ENCODE measurements at places on chromosomes 1 and 21.
A peak's percentile ranks its signal among the peaks of the same experiment; 100 is the strongest.

GRCh38 chr21:41931041-41931451, 22.8 kb downstream of the C2CD2 start:
- DNase-seq = no peak

GRCh38 chr1:201072149-201072548, 40.1 kb downstream of the CACNA1S start:
- DNase-seq = no peak

GRCh38 chr1:19635646-19636045, 8.5 kb upstream of the NBL1 start:
- DNase-seq = no peak

DNA sequence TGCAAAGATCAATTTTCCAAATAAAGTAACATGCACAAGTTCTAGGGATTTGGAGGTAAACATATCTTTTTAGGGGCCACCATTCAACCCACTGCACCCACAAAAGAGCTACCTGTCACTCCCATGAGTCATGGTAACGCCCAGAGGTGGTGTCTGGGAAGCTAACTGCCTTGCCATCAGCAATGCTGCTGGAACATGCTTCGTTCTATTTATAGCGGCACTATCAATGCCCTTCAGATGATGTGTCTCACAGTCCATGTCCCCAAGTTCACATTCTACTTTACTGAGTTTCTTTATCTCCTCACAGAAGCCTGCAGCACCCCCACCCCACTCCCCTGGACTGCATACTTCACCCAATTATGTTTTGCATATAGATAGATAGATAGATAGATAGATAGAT, 95.4 kb downstream of the LPAR3 start:
- DNase-seq = no peak

- DNase-seq = no peak
Measured at GRCh38 chr1:38615680-38616079, 243.9 kb downstream of the RRAGC start.

- DNase-seq = no peak
Measured at GRCh38 chr1:170175041-170175440, 29.3 kb downstream of the NTMT2 start.

DNA sequence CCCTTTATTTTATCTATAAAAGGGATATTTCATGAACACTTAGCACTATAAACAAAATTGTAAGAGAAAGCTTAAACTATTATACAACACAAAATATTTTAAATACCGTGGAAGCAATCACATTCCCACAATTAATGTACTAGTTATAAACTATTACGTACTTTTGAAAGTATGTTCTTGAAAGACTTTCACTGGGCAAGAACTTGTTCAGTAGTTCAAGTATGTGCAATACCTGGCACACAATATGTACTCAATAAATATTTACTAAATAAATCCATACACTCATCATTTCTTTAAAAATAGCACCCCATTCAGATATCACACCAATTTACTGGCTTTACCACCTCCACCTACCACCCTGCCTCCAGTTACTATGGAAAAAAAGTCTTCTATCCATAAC, 12.6 kb upstream of the FMO2 start:
- DNase-seq = no peak

GRCh38 chr1:162222730-162223129, 153.2 kb downstream of the NOS1AP start:
- no peak for DNase-seq

GRCh38 chr1:44270686-44271628, 57.7 kb downstream of the DMAP1 start:
- peak; percentile 46 for DNase-seq

- DNase-seq = peak; percentile 45
Measured at GRCh38 chr1:111992476-111992875, 3.0 kb upstream of the KCND3 start.

DNA sequence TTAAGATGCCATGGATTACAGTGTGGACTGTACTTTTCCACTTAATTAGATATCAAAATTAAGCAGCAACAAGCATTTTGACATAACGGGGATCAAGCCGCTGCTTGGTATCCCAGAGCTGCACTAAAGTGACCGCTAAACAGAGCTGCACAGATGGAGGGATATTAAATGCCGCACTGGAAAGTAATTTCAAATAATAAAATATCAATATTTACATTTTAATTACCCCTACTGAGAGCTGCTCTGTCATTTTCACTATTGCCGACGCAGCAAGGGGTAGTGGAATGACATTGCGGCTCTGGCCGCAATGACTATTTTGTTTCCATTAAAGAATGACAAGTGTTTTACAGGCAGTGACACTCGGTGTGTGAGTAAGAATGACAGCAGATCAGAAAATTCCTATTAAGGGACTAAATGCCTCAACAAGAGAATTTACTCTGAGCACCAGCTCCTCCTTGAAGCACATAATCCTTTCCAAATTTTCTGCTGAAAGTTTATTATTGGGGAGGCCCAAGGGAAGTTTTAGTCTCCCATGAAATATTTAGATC, 109.1 kb upstream of the USH2A start:
- no peak for DNase-seq

DNA sequence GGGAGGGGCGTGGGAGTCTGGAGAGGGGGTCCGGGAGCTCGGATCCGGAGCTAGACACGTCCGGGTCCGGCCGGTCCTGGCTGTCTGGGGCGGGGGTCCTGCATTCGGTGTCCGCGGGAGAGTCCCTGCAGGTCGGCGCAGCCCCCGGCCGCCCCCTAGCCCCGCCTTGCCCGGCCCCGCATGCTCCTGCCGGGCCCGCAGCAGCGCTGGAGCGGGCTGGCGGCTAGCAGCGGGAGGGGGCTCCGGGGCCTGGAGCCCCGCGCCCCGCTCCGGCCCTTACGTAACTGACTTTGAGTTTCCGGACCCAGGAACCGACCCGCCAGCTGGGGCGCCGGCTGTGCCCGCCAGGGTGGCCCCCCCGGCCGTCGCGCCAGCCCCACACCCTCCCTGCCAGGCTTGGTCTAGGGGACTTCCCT, 26.9 kb upstream of the EPB41 start:
- DNase-seq = no peak

GRCh38 chr1:198620951-198621824, 17.7 kb upstream of the PTPRC start:
- DNase-seq = no peak
